ENCODE measurements at places on chromosomes 11 and 22.

- no peak for DNase-seq
Observed at GRCh38 chr11:122656631-122657101, 1.1 kb downstream of the UBASH3B start.

DNA sequence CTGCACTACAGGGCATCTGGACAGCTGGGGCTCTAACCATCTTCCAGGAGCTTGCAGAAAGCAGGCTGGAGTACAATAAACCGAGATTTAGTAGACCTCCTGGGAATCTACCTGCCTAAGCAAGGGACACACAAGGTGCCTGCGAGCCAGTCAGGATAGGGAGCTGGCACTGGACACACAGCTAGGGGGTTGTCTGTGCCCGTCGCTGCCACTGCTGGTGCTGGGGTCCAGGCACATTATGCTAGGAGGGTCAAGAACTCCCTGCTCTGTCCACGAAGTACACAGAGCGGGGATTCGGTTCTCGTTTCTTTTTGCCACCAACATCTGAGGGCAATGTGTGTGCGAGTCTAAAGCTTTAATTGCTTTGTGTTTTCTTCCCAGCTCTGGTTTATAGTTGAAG is 4.2 kb downstream of the RIC8A start:
- no peak for DNase-seq

DNA sequence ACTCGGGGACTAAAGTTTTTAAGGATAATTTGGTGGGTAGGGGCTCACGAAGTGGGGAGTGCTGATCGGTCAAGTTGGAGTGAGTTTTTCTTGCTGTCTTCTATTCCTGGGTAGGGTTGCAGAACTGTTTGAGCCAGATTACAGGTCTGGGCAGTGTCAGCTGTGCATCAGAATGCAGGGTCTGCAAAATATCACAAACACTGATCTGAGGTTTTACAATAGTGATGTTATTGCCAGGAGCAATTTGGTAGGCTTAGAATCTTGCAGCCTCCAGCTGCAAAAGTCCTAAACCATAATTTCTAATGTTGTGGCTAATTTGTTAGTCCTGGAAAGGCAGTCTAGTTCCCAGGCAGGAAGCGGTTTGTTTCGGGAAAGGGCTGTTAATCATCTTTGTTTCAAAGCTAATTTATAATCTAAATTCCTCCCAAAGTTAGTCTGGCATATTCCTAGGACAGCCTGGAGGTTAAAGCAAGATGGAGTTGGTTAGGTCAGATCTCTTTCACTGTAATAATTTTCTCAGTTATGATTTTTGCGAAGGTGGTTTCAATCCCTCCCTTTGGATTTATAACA is 39.7 kb upstream of the CALCA start:
- DNase-seq: no peak

GRCh38 chr11:102837646-102838045 is 5.8 kb downstream of the MMP3 start:
- DNase-seq: no peak

GRCh38 chr11:112783945-112784322 is 177.3 kb upstream of the NCAM1 start:
- no peak for DNase-seq

DNA sequence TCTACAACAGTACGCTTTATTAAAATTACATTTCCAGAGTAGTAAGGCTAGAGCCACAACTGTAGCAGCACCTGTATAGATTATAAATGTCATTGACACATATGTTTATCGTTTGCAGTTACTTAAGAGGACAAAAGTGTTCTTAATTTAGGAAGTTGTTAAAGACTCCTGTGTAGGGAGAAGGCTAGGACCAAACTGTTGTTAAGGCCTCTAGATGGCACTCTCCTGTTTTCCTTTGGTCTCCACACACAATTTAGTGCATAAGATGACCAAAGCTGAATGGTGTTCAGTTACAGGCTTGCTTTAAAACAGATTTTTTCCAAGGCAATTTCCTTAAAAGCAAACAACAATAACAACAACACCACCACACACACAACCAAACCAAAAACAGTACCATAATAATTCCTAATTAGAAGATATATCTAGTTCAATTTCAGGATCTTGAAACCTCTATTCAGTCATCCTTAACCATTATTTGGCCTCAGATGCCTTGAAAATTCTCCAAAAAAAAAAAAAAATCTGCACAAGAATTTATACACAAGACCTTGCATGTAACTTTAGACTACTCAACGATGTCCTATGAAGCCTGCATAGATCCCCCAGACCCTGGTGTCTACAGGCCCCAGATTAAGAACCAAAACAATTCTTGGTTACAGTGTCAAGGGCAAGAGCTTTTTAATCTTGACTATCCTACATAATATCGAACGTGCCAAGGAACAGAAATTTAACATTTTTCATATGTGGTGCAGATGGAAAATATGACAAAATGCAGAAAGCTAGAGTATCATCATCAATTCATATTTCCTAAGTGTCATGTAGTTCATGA is 42.6 kb upstream of the APOA1 start:
- DNase-seq: no peak

DNA sequence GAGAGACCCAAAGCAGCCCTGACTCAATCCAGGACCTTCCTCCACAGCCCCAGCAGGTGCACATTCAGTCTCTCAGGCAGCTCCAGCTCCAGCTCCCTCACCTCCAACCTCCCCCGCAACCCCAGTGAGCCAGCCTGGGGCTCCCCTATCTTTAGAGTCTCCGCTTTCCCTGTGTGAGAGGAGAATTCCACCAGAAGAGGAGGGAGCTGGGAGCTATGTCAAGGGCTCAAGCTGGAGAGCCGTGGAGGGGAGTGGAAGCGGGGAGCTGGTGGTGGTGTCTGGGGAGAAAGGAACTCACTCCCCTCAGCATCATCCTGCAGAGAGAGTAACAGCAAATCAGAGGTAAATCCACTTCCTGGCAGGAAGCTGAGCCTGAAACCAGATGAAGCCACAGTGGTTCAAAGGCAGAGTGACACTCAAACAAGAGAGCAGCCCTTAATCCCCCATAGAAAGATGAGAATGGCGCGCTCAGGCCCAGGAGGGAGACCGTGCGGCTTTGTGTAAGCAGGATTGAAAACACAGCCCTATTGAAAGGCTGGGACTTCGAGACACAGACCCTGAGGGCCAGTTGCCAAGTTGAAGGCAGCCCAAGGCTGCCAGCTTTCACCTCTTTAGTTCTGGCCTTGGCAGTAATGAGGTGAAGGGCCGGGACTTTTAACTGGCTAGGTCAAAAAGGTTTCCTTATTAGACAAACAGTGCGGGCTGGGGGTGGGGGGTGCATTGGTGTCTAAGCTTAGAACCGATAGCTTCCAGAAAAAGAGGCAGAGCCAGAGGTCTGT is 21.4 kb upstream of the CDON start:
- DNase-seq: no peak

DNA sequence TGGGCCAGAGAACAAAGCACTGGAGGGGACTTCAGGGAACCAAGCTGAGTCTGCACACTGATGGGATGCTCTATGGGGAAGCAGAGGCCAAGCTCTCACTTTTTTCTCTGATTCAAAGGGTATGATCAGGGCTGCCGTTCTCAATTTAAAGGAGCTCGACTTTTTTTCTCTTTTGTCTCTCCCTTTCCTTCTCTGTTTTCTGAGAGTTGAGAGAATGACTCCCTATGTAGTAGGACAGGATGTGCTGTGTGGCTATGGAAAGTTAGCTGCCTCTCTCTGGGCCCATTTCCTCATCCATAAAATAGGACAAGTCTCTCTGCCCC is 7.9 kb downstream of the ADORA2A start:
- DNase-seq: no peak

DNA sequence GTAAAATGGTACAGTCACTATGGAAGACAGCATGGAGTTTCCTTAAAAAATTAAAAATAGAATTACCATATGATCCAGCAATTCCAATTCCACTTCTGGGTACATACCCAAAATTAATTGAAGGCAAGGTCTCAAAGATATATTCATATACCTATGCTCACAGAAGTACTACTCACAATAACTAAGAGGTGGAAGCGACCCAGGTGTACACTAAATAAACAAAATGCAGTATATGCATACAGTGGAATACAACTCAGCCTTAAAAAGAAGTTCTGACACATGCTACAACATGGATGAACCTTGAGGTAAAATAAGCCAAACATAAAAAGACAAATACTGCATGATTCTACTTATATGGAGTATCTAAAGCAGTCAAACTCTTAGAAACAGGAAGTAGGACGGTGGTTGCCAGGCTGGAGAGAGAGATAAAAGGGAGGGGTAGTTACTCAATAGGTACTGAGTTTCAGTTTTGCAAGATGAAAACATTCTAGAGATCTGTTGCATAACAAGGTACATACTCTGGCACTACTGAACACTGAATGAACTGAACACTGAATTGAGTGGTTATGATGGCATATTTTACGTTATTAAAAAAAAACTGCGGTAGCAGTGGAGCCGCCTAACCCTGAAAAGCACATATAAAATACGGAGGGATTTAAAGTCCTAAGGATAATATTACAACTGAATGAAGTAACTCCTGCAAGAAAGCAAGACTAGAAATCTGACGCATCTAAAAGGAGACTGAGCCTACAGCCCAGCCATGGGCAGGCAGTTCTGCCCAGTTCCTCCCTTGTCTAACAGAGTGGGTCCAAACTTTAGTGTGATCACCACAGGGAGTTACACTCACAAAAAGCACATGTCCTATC is 12.8 kb downstream of the DGCR2 start:
- DNase-seq: no peak

- no peak for DNase-seq
Observed at GRCh38 chr11:85123752-85124231, 503.4 kb downstream of the DLG2 start.

- no peak for DNase-seq
Observed at GRCh38 chr11:115891581-115891980, 387.4 kb upstream of the CADM1 start.

GRCh38 chr11:128814856-128815705 is 52.0 kb downstream of the KCNJ1 start:
- DNase-seq: no peak

DNA sequence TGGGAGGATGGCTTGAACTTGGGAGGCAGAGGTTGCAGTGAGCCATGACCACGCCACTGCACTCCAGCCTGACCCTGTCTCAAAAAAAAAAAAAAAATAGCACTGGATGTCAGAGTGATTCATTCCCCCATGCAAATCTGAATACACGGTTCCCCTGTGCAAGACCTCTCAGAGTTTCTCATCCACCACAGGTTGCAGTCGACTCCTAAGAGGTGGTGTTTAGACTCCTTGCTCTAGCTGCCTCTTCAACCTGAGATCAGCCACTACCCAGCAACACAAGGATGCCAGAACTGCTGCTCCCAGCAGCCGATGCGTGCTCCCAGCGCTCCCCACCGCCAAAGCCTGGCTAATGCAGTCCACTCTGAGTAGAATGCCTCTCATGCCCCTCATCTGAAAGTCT is 97.5 kb downstream of the PARVA start:
- DNase-seq: no peak

- no peak for DNase-seq
Observed at GRCh38 chr11:47967577-47968525, 12.5 kb upstream of the PTPRJ start.

DNA sequence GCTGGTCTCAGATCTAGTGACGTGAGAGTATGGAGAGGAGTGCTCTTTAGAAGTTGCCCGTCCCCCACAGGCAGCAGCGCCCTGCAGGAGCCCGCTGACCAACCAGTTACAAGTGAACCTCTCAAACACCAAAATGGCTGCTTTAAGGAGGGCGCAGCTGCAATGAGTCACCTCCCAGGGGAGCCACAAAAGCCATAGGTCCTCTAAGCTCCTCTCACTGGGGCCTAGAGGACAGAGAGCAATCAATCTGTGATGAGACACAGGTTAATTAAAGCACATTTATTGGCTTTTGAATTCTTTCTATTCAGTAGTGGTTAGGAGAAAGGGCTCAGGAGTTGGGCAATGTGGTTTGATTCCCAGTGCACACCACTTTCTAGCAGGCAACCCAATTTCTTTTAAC is 15.5 kb upstream of the RAPSN start:
- no peak for DNase-seq

- no peak for DNase-seq
Observed at GRCh38 chr22:35597692-35598395, 19.3 kb downstream of the MB start.

- no peak for DNase-seq
Observed at GRCh38 chr11:128688896-128689546, 4.9 kb upstream of the FLI1 start.

GRCh38 chr11:87425391-87425790 is 387.7 kb downstream of the TMEM135 start:
- no peak for DNase-seq

DNA sequence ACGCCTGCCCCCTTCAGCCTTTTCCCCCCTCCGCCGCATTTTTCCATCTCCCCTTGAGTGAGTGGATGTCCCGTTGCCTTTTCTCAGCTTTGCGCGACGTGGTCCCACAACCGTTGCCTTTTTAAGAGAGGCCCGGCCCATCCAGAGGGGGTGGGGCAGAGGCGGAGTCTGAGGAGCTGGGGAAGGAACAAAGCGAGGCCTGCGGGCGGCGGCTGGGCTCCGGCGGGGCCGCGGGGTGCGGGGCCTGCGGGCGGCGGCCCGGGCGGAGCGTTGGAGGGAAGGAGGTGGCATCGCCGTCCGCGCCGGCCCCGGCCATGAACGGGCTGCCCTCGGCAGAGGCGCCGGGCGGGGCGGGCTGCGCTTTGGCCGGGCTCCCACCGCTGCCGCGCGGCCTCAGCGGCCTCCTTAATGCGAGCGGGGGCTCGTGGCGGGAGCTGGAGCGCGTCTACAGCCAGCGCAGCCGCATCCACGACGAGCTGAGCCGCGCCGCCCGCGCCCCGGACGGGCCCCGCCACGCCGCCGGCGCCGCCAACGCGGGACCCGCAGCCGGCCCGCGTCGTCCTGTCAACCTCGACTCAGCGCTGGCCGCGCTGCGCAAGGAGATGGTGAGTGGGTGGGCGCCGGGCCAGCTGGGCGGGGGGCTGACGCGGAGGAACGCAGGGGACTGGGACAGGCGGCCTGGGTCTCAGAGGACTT is at the start of gene FAM89B:
Gene FAM89B (plus strand): TSS at position 183 of the 696 bp plus-strand sequence. CDS start 132 bp downstream, at position 315.
- DNase-seq: peak; percentile 73

GRCh38 chr22:49297286-49297870 is 530.3 kb downstream of the BRD1 start:
- DNase-seq: no peak

DNA sequence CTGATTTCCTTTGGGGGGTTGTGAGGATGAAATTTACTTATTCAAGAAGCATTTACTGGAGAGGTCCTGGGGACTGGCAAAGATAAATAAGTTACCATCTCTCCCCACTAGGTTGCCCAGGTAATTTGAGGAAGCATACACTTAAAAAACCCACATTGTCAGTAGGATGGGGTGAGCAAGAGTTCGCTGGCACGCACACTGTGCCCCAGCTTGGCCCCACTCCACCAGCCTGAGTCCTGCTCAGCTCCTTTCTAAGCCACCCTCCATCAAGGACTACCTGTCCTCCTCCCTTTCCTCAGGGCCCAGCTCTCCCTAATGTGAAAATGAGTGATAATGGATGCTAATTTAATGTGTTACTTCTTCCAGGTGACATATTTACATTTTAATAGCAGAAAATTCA is 216.5 kb upstream of the PLET1 start:
- no peak for DNase-seq

GRCh38 chr22:43313890-43314474 is 29.2 kb downstream of the SCUBE1 start:
- no peak for DNase-seq

GRCh38 chr11:71183878-71184277 is 68.5 kb downstream of the SHANK2 start:
- no peak for DNase-seq
